ENCODE measurements at places on chromosomes 12 and 14. TPM values are rescaled to one million over a fixed set of nuclear protein-coding genes. Genes with fewer than 3 reads are reported as not detected.

The SEL1L gene
- total RNA-seq = 17.4 TPM

The B4GALNT3 gene
- 8.0 TPM for total RNA-seq

The HELB gene
- 8.2 TPM for total RNA-seq

DNA sequence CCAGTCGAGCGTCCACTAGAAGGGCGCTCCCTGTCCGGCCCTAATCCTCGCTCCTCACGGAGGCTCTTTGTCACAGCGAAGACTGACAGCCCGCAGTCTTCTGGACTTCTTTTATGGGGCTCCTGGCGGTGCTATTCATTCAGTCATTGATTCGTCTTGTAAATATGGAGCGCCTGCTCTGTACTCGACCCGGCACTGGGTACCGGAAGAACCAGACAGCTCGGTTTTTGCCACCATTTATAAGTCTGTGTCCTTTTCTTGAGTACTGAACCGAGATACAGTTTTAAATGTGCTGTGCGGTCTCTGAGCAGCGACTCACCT is 570 bp downstream of the DMAC2L start:
- DNase-seq = peak; percentile 43

- DNase-seq = no peak
Observed at GRCh38 chr14:24607081-24607480, 2.4 kb downstream of the GZMH start.

DNA sequence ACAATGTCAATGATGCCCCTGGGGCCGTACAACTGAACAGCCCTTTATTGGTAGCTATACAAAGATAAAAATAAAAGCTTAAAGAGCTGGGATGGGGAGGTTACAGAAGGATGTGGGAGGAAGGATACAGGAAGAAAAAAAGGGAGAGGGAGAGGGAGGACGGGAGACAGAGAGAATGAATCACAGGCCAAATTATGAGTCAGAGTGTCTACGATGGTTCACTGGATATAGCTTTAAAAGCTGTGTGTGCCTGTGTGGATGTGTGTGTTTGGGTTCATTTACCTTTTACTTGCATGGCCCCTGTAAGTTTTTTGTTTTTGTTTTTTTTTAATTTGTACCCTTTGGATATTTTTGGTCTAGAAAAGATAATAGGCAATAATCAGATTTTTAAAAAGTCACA is 111.9 kb downstream of the CCDC60 start:
- peak; percentile 45 for DNase-seq

GRCh38 chr14:104751539-104752422 is 1.2 kb upstream of the SIVA1 start:
- DNase-seq = no peak

DNA sequence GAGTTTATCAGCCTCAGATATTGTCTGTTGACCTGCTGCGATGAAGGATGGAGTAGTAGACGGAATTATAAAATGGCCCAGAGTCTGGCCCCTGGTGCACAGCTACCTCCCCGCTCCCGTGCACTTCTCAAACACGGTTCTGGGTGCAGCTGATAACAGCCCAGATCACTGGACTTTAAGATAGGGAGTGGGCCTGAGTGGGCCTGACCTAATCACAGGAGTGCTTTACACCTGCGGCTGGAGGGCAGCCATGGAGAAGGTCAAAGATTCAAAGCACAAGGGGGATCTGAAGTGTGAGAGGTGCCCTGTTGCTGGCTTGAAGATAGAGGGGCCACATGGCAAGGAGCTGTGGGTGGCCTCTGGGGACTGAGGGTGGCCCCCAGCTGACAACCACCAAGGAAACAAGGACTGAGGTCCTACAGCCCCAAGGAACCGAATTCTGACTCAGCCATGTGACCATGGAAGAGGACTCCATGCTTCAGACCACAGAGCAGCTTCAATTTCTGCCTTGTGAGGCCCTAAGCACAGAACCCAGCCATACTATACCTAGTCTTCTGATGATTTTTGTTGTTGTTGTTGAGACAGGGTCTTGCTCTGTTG is 113.4 kb downstream of the ZNF664 start:
- DNase-seq = no peak

DNA sequence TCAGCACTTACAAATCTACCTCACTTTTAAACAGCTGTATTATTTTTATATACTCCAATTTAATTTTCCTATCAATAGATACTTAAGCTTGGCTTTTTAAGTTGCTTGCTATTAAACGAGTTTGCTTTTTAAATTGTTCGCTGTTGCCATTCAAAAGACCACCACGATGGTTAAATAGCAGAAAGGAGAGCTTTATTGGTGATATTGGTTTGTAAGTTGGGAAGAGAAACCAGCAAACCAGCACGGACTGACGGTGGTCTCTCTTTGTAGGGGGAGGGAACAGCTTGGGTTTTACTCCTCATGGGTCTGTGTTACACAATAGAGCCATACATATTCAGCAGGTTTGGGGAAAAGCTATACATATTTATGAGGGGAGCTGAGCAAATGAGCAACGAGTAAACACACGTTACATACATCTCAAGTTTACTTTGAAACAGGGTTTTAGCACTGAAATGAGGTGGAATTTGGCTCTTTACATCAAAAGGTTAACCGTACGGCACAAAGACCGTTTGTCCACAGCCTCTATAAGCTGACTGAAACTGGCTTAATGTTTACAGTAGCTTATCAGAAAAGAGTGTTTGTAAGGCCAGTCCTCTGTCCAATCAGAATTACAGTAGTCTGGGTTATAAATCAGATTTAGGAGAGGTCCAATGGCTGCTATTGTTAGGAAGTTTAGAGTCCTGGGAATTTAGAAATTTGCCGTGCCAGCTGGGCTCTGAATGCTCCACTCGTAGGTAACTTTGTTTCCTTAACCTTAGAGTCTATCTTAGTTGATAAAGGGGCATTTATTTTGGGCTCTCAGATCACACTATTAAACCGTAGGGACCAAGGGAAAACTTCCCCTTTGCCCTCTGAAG is 69.7 kb upstream of the DHRS4 start:
- DNase-seq = no peak

- DNase-seq = no peak
Observed at GRCh38 chr14:50021261-50022031, 94.9 kb downstream of the VCPKMT start.

- no peak for DNase-seq
Observed at GRCh38 chr12:5102806-5103205, 59.1 kb downstream of the KCNA5 start.

GRCh38 chr14:93989939-93990338 is 7.2 kb upstream of the CCDC197 start:
- no peak for DNase-seq

DNA sequence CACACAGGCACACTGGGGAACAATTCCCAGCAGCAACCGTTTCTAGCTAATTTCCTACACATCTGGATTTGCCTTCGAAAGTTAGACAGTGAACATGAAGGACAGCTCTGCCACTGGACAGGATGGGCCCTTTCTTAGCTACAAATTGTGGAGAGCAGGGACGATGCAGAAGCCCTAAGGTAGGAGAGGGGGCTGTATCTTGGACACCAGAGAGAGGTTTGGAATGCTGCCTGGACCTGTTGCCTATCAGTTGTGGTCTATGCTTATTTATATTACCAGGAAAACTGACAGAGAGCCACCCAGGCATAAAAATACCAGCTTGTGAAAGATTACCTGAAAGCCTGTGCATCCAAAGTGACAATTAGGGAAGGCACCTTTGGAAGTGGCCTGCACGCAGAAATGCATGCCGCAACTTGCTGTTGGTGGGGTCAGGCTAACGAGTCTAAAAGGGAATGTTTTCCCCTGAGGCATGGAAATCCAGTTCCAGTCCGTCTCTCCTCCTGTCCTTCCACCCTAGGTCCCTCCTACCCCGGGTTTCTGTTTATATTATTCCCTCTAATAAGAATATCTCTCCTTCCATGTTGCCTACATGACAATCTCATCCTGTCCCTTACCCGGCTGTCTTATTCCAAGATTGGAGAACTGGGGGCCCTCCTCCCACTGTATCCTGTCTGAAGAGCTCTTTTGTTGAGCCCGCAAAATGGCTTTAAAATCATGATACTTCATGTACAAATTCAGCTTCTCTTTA is 60.2 kb downstream of the MDM2 start:
- no peak for DNase-seq

DNA sequence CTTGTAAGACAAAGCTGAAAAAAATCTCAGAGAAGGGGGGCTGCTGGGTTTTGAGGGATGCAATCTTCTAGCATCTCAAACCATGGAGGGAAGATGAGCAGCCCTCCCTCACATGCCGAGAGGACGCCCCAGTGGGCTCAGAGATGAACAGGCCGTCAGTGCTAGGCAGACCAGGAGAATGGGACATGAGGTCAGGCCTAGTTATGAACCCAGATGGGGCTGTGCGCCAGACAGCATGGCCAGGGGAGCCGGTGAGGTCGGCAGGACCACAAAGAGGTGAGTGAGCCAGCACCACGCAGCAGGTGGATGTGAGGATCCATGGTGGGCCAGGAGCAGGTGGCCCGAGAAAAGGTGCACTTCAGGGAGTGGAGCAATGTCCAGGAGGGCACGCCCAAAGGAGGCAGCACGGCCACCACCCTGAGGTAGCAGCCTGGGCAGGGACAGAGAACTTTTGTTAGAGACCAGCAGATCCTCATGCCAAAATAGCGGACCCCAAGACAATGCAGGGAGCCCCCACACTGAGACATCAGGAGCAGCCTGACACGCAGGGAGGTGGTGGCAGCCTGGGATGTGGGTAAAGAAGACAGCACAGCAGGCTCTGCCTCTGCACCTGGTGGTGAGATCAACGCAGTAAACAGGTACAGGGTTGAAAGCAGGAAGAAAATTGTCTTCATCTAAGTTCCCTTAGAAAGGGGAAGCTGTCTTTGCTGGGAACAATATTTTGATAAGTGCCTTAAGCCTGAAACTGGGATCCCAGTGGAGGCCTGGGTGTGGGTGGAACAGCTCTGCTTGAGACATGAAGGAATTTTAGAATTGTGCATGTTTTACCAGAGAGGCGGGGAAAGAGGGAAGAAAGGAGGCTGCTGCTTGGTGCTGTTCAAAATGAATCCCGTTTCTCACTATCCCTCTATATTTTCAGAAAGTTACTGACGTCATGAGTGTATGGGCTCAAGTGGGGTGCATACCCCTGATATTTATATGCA is 17.8 kb upstream of the MCRS1 start:
- no peak for DNase-seq

GRCh38 chr12:112850383-112850782 is 56.4 kb upstream of the OAS1 start:
- no peak for DNase-seq

Measured in PC-9 (cell line).